ENCODE measurements at places on chromosomes 1 and 21.

DNA sequence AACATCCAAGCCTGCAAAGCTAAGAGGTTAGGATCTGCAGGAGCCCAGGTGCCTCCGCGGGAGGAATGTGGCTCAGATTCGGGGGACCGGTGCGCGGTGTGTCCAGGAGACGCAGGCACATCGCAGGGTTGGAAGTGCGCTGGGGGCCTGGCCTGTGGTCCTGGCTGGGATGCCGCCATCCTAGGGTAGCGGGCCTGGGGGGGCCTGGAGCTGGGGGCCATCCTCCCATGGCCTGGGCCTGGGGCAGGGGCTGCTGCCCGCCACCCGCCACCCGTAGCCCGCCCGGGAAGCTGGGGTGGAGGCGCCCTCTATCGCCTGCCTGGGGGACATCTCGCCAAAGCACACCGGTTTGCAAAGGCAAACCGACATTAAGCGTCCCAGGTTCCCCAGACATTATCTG is 170.6 kb upstream of the ARHGEF16 start:
- no peak for DNase-seq

GRCh38 chr1:159081626-159082025 is 5.1 kb upstream of the AIM2 start:
- no peak for DNase-seq

DNA sequence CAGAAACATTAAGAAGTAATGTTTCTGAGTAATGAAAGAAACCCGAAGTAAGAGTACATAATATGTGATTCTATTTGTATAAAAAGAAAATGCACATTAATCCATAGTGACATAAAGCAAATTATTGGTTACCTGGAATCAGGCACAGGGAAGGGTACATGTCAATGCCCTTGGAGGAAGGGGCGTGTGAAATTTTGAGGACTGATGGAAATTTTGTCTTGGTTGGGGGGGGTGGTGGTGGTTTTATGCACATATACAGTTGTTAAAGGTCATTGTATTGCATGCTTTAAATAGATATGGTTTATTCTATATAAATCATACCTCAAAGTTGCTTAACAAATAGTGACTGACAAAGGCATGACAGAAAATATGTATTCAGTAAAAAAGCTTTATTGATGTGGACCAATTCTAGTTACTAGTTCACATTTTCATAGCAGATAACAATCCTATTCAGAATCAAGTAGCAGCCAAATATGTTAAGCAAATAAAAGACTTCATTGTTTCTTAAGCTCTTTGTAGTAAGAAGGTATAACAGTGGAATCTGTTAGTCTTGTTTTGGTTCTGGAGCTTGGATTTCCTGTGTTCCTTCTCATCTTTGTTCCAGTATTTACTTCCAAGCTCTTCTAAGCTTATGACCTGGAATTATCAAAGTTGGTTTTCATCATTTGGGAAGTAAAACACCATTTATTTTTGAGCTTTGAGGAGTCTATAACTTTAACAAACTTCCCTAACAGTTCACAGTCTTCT is 15.1 kb downstream of the BACH1 start:
- DNase-seq = no peak

DNA sequence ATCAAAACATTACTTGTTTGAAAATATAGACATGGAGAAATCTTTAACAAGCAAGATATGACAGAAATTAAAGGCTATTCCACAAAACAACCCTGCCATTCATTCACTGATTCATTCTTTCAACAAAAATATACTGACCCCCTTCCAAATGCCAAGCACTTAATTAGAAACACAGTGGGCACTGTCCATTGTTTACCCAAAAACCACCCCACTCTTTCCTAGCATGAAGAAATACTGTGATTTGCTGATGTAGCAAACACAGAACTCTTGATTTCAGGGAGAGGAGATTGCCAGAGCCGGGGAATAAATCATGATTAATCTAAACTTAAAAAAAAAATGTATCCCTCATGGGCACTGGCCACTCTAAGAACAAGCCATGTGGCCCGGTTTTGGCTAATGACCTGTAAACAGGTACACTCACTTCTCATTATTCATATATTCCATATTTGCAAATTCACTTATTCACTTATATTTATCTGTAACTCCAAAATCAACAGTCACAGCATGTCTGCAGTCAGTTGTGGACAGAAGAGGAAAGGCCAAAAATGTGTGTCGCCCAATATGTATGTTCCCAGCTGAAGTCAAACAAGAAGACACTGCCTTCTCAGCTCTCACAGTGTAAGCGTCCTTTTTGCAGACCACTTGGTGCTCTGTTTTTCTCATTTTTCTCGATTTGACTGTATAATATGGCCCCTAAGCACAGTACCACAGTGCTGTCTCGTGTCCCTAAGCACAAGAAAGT is 133.1 kb downstream of the SMYD3 start:
- no peak for DNase-seq

DNA sequence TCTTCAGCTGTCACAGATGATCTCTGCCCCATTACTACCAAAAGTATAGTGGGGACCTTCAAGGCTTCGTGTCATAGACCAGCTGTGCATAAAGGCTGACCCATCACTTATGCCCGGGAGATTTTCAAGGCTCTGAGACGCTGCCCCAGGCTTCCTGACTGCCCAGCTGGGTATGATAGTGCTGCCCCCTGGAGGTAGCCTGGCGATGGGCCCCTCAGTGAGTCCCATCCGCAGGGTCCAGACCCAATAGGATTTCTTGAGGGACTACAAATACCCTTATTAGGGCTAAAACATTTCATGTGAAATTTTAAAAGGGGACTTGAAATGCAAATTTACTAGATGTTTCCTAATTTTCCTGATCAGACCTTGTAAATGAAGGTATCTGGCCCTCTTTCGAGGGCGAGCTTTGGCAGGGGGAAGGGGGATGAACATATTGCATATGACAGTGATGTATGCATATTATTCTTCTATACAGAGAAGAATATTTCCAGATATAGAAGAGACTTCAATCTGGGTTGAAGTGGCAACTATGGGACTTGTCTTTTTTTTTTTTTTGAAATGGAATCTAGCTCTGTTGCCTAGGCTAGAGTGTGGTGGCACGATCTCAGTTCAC is 11.7 kb upstream of the FCMR start:
- DNase-seq = no peak

DNA sequence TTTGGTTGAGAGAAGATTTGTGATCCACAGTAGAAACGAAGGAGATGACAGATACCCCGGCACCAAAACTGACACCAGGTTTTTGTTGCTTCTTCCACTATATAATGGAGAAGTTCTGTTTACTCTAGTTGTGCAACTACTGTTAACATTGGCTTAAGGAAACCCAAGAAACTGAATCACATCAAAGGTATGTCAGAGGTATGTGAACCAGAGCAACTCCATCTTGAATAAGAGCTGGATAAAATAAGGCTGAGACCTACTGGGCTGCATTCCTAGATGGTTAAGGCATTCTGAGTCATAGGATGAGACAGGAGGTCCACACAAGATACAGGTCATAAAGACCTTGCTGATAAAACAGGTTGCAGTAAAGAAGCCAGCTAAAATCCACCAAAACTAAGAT is 173.7 kb upstream of the CAMK1G start:
- no peak for DNase-seq

DNA sequence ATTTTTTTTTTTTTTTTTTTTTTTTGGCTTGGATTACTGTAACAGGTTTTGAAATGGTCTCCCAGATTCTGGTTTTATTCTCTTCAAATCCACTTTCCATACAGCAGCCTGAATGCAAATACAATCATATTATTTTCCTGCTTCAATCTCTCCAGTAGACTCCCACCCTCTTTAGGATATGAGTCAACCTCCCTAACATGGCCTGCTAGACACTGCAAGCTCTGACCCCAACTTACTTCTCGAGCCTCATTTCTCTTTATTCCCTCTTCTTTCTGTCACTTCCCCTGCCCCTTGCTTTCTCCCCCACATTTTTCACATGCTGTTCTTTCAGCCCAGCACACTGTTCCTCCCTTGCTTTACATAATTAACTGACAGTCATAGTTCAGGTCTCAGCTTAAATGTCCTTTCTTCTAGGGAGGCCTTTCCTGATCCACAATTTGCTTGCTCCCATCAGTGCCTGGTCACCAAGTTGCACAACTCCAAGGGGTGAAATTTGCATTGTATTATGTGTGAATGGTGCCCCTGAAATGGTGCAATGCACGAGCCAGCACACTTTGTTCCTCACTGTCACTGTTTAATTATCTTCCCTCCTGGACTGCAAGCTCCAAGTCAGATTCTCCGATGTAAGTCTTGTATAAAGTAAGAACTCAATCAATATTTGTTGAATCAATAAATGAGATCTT is 22.1 kb upstream of the IL19 start:
- DNase-seq = no peak

- DNase-seq = no peak
Measured at GRCh38 chr1:206859082-206859521, 6.3 kb upstream of the IL20 start.

DNA sequence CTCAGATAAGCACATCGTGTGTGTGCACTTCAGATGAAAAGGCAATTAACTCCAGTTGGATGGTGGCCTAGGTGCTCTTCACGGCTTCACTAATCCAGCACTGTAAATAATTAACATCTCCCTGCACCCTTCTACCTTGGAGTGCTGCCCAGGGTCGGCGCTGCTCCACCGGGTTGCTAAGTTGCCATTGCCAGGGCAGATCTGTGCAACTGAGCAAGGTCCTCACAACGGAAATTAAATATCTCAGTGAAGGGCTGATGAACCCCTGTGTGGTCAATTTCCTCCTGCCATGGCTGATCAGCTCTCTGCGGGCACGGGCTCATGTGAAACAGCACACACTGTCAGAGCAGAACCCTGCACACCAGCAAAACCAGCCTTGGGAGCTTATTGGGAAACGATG is 63.2 kb downstream of the SYDE2 start:
- DNase-seq = no peak

- no peak for DNase-seq
Measured at GRCh38 chr21:26136671-26137070, 33.9 kb downstream of the APP start.

DNA sequence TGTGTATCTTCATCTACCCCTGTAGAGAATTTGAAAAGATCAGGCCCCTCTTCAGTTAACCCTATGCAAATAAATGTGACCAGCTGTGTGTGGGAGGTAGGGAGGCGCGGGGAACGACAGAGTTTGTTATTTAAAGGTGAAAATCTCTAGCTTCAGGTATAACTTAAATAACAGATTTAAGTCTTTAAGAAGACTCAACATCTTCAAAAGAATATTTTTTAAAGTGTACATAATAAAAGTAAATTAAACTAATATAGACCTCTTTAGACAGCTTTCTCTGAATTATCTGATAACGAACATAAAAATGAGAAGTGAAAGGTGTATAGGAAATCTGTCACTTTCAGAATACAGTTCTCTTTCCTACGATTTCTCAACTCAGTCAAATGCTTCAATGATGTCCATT is 16.0 kb downstream of the ANGPTL3 start:
- no peak for DNase-seq

DNA sequence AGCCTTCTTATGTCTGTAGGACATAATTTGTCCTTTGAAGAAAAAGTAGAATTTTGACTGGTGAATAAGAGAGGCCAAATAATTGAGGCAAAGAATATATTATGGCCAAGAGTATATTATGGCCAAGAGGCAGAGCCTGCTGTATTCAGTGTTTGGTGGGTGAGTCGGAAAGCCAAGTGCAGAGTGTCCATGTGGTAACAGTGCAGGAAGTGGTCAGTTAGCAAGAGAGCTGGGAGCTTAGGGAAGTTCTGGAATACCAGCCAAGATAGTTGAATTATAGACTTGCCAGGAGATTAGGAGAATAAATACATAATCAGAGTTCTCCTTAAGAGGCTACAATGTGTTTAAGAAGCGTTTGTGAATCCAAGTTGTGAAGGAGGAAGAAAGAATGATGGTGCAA is 131.5 kb upstream of the LMO4 start:
- DNase-seq = peak; percentile 34

- DNase-seq = no peak
Measured at GRCh38 chr1:40658751-40659648, 6.5 kb downstream of the RIMS3 start.

DNA sequence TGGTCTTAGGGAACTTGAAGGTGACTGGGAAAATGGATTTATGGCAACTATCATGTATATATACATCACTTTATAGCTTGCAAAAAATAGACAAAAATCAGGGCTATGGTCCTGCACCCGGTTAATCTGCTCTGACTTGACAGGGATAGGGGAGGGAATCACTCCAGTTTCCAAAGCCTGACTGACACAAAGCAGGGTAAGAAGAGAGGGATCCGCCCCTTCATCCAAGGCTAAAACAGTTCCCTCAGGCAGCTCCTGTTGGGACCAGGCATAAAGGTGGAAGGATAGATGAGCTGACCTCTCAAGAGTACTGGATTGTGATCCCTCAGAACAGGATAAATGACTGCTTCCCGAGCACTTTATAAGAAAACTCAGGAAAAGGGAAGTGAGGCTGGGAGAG is 1.4 kb downstream of the PBXIP1 start:
- DNase-seq = no peak

- no peak for DNase-seq
Measured at GRCh38 chr1:23645338-23645737, 46.3 kb upstream of the RPL11 start.

GRCh38 chr21:17270229-17270628 is 242.6 kb upstream of the CXADR start:
- peak; percentile 33 for DNase-seq

DNA sequence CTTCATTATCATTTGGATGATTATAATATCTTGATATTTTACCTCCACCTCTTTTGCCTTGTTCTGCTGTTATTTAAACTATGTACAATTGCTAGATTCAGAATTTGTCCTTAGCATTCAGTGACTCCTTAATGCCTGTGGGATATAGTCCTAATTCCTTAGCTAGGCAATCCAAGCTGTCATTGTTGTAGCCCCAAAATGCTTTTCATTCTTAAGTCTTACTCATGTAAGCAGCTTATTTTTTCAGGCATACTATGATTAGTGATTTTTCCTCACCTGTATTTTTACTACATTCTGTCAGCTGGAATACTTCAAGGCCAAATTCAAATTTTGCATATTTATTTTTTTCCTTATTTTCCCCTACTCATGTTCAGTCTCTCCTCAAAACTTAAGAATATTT is 13.4 kb downstream of the PKN2 start:
- DNase-seq = no peak

- peak; percentile 59 for DNase-seq
Measured at GRCh38 chr1:173330149-173330951, 123.2 kb upstream of the TNFSF4 start.

GRCh38 chr1:192235127-192235526 is 76.9 kb downstream of the RGS18 start:
- DNase-seq = no peak

All from stromal cell of bone marrow (primary cell).